CD8-positive, alpha-beta T cell (primary cell): ENCODE measurements at places on chromosomes 1 and 21. TPM values are rescaled to one million over a fixed set of nuclear protein-coding genes. Genes with fewer than 3 reads are reported as not detected.

DNA sequence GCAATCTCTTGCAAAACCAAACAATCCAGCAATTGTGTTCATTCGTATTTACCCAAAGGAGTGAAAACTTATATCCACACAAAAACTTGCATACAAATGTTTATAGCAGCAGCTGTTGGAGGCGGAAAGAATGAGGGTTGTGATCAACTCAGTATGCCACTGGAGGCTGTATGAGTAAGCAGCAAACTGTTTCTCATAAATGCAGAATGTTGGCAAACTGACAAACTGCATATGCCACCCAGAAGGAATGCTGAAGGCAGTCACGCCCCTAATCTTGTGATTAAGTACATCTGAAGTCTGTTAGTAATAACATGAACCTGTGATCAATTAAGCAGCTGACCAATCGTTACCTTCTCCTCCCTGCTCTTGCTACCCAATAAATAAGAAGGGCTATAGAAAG, 60.5 kb upstream of the CR2 start:
- DNase-seq = no peak

DNA sequence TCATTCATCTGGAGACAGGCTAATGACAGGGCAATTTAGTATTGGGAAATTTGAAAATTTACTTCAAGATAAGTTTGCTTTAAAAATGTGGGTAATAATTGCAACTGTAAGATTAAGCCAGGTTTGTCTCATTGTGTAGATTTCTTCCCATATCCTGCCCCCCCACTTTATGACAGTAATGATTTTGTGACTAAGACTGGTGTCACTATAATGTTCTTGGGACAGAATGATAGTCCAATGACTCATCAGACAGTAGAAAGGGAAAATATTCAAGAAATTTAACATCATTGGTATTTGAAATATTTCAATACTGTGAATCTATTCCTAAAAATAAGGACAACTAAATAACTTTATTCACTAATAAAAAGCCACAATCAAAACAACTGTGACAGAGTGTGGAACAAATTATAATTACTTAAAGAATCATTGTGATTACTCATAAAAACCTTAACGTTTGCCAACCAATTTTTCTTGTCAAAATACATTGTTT, 36.7 kb downstream of the FH start:
- no peak for DNase-seq

GRCh38 chr1:198681831-198682759, 43.3 kb downstream of the PTPRC start:
- DNase-seq = peak; percentile 57

DNA sequence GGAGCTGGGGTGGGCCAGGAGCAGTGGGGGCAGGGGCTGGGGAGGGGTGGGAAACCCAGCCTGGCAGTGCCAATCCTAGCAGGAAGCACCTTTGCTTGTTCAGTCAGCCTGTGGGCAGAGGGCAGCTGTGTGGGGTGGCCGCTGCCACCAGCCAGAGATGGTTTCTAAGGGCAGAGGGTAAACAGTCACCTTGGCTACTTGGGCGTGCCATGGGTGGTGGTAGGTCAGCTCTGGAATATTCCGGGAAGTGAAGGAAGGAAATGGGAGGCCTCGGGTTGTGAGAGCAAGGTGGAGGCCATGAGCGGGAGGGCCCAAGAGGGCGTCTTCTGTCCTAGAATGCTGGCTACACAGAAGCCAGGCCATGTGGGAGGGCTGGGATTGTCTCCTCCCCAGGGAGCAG, 20.7 kb upstream of the WNT4 start:
- DNase-seq = no peak

DNA sequence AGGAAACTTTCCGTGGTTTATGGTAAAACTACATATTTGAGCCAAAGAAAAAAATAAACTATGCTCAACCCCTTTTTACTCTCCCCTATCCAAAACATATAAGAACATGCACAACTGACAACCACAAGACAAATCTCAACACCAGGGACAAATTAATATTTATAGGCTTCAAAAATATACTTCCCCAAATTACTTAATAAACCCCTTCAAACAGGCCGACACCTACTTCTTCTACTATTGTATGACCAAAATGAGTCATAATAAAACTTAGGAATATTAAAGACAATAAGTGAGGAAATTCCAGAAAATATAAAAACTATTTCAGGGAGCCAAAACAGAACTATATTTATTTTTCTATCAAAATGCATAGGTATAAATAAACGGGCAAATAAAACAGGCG, 71.5 kb downstream of the TGFBR3 start:
- no peak for DNase-seq

GRCh38 chr1:159261721-159262494, 40.2 kb upstream of the FCER1A start:
- no peak for DNase-seq

DNA sequence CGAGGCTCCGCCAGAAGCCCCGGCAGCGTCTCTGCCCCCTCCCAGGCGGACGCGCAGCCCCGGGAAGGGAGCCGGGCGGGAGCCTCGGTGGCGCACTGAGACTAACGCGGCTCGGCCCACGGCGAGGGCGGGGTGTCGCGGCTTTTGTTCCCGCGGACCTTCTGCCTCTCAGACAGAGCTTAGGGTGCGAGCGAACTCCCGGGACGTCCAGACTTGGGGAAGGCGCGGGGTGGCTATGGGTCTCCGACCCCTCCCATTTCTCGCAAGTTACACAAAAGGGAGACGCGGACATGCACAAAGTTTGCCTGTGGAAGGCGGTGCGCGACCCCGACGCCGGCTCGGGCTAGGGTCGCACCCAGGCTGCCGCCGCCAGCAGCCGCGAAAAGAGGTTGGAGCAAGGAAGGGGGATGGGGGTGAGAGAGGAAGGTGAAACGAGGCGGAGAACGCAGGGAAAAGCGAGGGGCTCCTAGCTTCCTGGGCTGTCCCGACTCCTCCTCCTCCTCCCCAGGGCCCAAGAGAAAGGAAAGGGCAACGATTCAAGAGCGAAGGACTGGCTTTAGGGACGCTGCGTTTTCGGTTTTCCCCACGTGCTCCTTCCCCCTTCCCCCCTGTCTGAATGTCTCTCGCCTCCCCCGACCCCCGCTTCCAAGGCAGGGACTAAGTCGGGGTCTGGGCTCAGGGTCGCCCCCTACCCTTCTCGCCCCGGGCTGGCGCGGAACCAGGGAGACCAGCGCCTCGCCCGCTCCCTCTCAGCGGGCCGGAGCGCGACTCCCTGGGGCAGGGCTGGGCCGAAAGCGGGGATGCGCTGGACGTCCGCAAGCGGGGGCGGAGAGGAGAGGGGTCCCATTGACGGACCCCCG, 729 bp downstream of the APP start:
- peak; percentile 1 for DNase-seq

GRCh38 chr1:159421821-159422220, 10.2 kb upstream of the OR10J4 start:
- no peak for DNase-seq

- no peak for DNase-seq
Observed at GRCh38 chr1:190963321-190963720, 485.7 kb upstream of the BRINP3 start.

DNA sequence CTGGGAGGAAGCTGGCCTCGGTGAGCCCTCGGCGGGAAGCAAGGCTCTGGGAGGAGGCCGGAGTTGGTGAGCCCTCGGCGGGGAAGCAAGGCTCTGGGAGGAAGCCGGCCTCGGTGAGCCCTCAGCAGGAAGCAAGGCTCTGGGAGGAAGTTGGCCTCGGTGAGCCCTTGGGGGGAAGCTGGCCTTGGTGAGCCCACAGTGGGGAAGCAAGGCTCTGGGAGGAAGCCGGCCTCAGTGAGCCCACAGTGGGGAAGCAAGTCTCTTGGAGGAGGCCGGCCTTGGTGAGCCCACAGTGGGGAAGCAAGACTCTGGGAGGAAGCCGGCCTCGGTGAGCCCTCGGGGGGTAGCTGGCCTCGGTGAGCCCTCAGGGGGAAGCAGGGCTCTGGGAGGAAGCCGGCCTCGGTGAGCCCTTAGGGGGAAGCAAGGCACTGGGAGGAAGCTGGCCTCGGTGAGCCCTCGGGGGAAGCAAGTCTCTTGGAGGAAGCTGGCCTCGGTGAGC, 36.0 kb downstream of the KRTAP10-1 start:
- no peak for DNase-seq

DNA sequence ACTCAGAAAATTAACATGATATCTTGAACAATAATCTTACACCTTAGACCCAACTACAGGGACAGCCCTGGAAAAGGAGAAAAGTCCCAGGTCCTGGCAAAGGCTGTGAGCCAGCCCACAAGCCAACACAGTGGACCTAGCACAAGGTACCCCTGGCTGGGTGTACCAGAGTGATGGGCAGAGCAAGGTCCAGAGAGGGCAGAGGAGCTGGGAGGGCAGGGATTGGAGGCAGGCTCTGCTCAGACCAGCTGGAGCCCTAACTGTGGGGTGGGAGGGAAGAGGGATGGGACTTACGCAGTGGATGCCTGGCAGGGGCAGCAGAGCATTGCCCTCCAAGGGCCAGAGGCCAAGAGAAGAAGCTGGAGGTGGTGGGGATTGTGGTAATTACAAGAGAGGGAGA, 101.6 kb downstream of the KCND3 start:
- no peak for DNase-seq

GRCh38 chr1:175569117-175569743, 174.2 kb downstream of the TNR start:
- DNase-seq = no peak

DNA sequence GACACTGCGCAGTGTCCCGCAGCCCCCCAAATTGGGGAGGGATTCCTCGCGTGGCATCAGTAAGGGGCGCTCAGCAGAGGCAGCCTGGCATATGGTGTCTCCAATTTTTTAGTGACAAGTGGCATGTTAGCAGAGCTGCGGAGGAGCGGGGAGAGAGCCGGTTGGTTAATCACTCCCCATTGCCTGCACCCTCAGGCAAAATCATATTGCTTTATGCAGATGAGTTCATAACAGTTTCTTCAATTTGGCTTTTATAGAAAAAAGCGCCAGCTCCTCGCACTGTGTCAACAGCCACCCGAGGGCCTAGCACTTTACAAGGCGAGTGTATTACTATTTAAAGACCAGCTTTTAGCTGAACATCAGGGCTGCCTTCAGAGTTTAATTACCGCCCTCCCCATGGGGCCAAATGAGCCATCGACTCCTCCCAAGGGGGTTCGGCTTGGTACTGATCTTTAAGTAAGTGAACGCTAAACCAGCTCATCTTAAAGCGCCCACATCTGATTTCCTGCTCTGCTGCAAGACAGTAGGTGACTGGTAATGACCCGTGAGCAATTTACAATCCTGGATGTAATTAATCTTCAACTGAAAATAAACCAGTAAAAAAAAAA, 298.9 kb downstream of the DSCAM start:
- DNase-seq = no peak

Gene HSF2BP
- total RNA-seq = 0.64 TPM

Gene FAM72D
- not detected for total RNA-seq

Gene MRTO4
- total RNA-seq = 18.9 TPM

Gene TNFSF18
- total RNA-seq = not detected

Gene CLDN14
- total RNA-seq = not detected
